ENCODE measurements at places on chromosomes 6 and 20. TPM values are rescaled to one million over a fixed set of nuclear protein-coding genes. Genes with fewer than 3 reads are reported as not detected.

Gene MUCL3
- total RNA-seq, result not detected

Gene ALDH5A1
- total RNA-seq, result 1.3 TPM

Gene LRRN4
- 0.39 TPM for total RNA-seq

Gene PTCRA
- not detected for total RNA-seq

Gene QRSL1
- 10.4 TPM for total RNA-seq

Gene PLEKHG1
- total RNA-seq, result 3.1 TPM

Gene PDE7B
- total RNA-seq, result under 0.01 TPM

Gene PKHD1
- total RNA-seq, result 0.11 TPM

Gene ARMC12
- 0.65 TPM for total RNA-seq

Gene ZC2HC1B
- 0.33 TPM for total RNA-seq

Gene APCDD1L
- total RNA-seq, result 1.5 TPM

Gene NHLRC1
- total RNA-seq, result 3.9 TPM

Gene PROCR
- total RNA-seq, result 30.6 TPM

Gene NRSN1
- not detected for total RNA-seq

Gene CTSA
- 66.0 TPM for total RNA-seq

Gene TINAG
- total RNA-seq, result not detected

Gene BPI
- not detected for total RNA-seq

Gene HLA-DQB1
- not detected for total RNA-seq

Gene OR2H2
- not detected for total RNA-seq

Gene ATP9A
- 4.9 TPM for total RNA-seq

Gene VGLL2
- total RNA-seq, result not detected

Gene SLC17A2
- total RNA-seq, result not detected

Gene UST
- 0.87 TPM for total RNA-seq

Gene OPN5
- total RNA-seq, result not detected

Gene ETV7
- total RNA-seq, result not detected

Gene DDAH2
- 147 TPM for total RNA-seq

Gene OLIG3
- not detected for total RNA-seq

Gene C6orf89
- 29.8 TPM for total RNA-seq

Gene PACSIN1
- not detected for total RNA-seq

Gene NNAT
- 106 TPM for total RNA-seq

Gene NOTCH4
- 3.5 TPM for total RNA-seq

Gene TBX18
- 72.0 TPM for total RNA-seq

Gene TNXB
- 255 TPM for total RNA-seq

Gene ZNF391
- total RNA-seq, result 1.5 TPM

Gene TXLNB
- total RNA-seq, result not detected

Gene TPBG
- total RNA-seq, result 55.4 TPM

Gene C6orf132
- 19.8 TPM for total RNA-seq

All from placental epithelial cell (primary cell).